Right lobe of liver (tissue), 6 donors: ENCODE measurements at places on chromosomes 2 and 18. TPM values are rescaled to one million over a fixed set of nuclear protein-coding genes. Genes with fewer than 3 reads are reported as not detected.

The TRIM54 gene
- total RNA-seq = not detected

The INO80C gene
- total RNA-seq = 12.2 TPM

The CYRIA gene
- total RNA-seq = 2.0 TPM

The C2orf80 gene
- not detected for total RNA-seq

DNA sequence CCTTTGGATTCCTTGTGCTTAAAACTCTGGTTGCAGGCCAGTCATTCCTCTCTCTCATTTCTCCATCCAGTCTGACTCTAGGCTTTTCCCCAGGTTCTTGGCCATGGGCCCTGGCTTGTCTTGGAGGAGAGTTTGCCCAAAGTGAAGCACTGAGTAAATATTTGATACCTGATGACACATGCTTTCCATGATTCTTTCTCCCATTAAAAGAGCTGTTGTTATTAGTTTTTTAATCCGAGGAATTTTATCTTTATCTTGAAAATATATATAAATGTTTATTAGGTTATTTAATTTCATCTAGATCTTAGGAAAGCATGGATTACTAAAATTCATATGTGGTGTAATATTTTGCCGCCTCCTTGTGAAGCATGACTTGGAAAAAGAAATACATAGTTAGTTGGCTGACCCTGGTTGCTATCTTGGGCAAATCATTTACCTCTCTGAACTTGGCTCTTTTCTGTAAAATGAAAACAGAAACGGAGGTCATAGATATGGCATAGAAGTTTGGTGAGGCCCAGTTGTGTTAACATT lies 650.1 kb downstream of the SLC4A3 start:
- peak overlapping the region; percentile 36 for H3K27ac ChIP-seq
- no peak overlapping the region for H3K4me3 ChIP-seq
- peak; percentile 76 for DNase-seq
- H3K4me1 ChIP-seq = peaks cover 18% of the 10 kb centered on the region

The IL1F10 gene
- not detected for total RNA-seq

DNA sequence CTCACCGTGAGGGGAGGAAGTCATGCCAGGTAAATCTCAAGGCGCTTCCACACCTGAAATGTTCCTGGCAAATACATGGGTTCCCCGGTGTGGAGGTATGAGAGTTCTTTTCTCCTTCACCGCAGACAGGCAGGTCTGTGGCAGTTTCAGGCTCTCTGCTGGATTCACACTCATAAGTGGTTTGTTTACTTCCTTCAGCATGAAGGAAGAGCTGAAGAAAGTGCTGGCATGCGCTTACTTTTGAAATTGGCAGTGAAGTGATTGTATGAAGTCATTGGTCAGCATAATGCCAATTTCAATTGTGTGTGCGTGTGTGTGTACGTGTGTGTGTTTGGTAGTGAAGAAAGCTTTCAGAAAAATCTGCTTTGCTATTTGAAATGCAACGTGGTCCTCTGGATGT lies 43.4 kb downstream of the RNF144A start:
- H3K27me3 ChIP-seq = no peaks in the 10 kb centered on the region
- no peaks in the 10 kb centered on the region for H3K4me1 ChIP-seq
- DNase-seq = no peak
- H3K36me3 ChIP-seq = no peaks in the 10 kb centered on the region
- no peak overlapping the region for H3K27ac ChIP-seq
- H3K4me3 ChIP-seq = no peak overlapping the region

- no peak overlapping the region for H3K27ac ChIP-seq
- H3K4me3 ChIP-seq = no peak overlapping the region
- no peak for DNase-seq
- no peaks in the 10 kb centered on the region for H3K36me3 ChIP-seq
- H3K4me1 ChIP-seq = no peaks in the 10 kb centered on the region
- no peaks in the 10 kb centered on the region for H3K27me3 ChIP-seq
Measured at GRCh38 chr2:59112258-59112657, 871.1 kb upstream of the FANCL start.

- H3K4me3 ChIP-seq = no peak overlapping the region
- H3K4me1 ChIP-seq = no peaks in the 10 kb centered on the region
- H3K27ac ChIP-seq = no peak overlapping the region
- H3K36me3 ChIP-seq = no peaks in the 10 kb centered on the region
- no peaks in the 10 kb centered on the region for H3K27me3 ChIP-seq
- no peak for DNase-seq
Measured at GRCh38 chr2:218375212-218375611, 6.9 kb upstream of the SLC11A1 start.

DNA sequence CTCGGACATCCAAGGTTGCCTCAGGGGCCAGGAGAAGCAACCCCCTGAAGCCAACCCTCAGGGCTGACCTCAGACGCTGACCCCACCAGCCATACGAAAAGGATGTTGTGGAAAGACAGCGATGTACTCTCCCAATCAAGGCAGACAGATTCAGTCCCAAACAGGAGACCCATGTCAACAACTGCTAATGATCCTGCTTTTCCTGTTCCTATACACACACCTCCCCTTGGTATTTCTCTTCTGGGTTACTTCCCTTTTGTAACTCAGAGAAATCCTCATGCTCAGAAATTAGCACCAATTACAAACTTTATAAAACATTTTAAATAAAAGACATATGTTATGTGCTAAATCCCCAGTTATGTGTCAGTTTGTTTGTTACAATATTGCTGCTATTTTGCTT lies 120.8 kb downstream of the PID1 start:
- no peaks in the 10 kb centered on the region for H3K36me3 ChIP-seq
- no peak overlapping the region for H3K4me3 ChIP-seq
- no peaks in the 10 kb centered on the region for H3K4me1 ChIP-seq
- no peaks in the 10 kb centered on the region for H3K27me3 ChIP-seq

DNA sequence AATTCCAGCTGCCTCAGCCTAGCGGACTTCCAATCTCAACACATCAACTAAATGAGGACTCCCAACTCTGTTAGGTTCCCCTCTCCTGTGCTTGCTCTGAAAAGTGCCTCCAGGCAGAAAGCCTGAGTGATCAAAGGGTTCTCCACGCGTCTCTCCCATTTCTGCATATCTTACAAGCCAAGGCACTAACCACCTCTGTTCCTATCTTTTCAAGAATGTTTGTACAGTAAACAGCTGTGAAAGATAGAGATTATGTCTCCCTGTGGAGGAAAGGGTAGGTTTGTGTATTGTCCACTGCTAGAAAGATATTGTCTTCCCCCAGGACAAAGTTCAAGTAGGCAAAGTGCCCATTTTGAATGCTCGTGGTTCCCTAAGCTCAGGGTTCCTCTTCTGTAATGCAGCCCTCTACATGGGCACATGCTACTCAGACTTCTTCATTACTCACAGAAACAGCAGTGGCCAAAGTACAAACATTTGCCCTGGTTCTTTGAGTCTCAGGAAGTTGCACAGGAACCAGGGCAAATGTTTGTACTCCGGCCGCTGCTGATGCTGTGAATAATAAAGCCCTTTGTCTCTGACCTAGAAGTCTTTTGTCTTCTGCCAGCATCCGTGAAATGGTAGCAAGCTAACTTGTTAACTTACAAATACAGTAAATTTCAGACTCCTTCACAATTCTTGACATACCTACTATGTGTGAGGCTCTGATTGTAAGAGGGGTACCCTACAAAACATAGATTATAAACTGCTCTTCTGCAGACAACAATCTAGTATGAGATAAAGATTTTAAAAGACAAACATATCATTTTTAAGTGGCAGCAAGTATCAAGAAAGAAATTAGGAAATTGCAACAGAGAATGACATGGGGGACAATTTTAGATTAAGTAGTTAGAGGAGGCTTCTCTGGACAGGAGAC lies 44.5 kb downstream of the PKDCC start:
- no peak overlapping the region for H3K4me3 ChIP-seq
- no peaks in the 10 kb centered on the region for H3K27me3 ChIP-seq
- H3K36me3 ChIP-seq = no peaks in the 10 kb centered on the region
- no peak for DNase-seq
- no peaks in the 10 kb centered on the region for H3K4me1 ChIP-seq
- H3K27ac ChIP-seq = peak overlapping the region; percentile 34

DNA sequence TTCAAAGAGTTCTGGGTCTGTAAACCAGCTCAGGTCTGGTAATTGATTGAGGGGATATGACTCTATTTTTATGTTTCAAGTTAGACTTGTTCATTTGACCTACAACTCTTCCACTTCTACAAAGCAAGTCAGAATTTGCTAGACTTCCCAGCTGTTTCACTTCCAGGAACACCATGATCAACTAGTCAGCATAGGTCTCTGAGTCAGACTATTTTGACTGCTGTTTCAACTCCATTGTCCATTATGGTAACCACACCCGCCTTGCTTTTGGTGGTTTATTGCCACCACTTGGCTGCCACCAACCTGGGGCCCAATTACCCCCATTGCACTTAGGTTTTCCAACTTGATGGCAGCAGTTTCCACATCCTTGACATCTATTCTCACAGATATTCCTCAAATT lies 116.6 kb downstream of the LAMA3 start:
- H3K27ac ChIP-seq = no peak overlapping the region
- H3K4me3 ChIP-seq = no peak overlapping the region

- H3K36me3 ChIP-seq = no peaks in the 10 kb centered on the region
- H3K4me1 ChIP-seq = no peaks in the 10 kb centered on the region
- no peak for DNase-seq
- no peaks in the 10 kb centered on the region for H3K27me3 ChIP-seq
- H3K27ac ChIP-seq = no peak overlapping the region
Measured at GRCh38 chr2:29187926-29188325, 72.7 kb downstream of the CLIP4 start.

GRCh38 chr2:178418426-178418825 lies 32.5 kb downstream of the PRKRA start:
- H3K4me1 ChIP-seq = no peaks in the 10 kb centered on the region
- H3K36me3 ChIP-seq = no peaks in the 10 kb centered on the region
- no peak for DNase-seq
- H3K4me3 ChIP-seq = no peak overlapping the region
- no peaks in the 10 kb centered on the region for H3K27me3 ChIP-seq
- H3K27ac ChIP-seq = no peak overlapping the region

GRCh38 chr2:163990541-163990940 lies 254.7 kb upstream of the FIGN start:
- no peaks in the 10 kb centered on the region for H3K4me1 ChIP-seq
- no peak overlapping the region for H3K4me3 ChIP-seq
- no peak for DNase-seq
- no peak overlapping the region for H3K27ac ChIP-seq

DNA sequence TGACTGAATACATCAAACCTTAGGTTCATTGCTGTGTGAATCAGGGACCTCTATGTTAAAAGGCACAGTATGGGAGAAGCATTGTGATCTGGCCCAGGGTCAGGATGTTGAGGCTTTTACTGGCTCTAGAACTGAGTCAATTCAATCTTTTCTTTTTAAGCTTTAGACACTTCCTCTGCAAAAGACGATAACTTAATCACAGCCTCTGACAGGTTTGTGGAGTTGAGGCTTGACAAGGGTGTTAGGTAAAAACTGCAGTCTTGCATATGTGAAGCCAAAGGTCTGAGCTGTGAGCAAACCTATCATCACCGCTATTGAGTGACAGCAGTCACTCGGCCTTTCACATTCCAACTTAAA lies 17.3 kb upstream of the ARHGAP25 start:
- no peaks in the 10 kb centered on the region for H3K4me1 ChIP-seq
- H3K36me3 ChIP-seq = no peaks in the 10 kb centered on the region
- no peak overlapping the region for H3K4me3 ChIP-seq

- H3K27ac ChIP-seq = peak overlapping the region; percentile 83
- H3K4me3 ChIP-seq = peak overlapping the region; percentile 48
- no peaks in the 10 kb centered on the region for H3K36me3 ChIP-seq
- H3K4me1 ChIP-seq = no peaks in the 10 kb centered on the region
- DNase-seq = peak; percentile 73
Measured at GRCh38 chr2:231190531-231191197, 7.8 kb upstream of the ARMC9 start.

DNA sequence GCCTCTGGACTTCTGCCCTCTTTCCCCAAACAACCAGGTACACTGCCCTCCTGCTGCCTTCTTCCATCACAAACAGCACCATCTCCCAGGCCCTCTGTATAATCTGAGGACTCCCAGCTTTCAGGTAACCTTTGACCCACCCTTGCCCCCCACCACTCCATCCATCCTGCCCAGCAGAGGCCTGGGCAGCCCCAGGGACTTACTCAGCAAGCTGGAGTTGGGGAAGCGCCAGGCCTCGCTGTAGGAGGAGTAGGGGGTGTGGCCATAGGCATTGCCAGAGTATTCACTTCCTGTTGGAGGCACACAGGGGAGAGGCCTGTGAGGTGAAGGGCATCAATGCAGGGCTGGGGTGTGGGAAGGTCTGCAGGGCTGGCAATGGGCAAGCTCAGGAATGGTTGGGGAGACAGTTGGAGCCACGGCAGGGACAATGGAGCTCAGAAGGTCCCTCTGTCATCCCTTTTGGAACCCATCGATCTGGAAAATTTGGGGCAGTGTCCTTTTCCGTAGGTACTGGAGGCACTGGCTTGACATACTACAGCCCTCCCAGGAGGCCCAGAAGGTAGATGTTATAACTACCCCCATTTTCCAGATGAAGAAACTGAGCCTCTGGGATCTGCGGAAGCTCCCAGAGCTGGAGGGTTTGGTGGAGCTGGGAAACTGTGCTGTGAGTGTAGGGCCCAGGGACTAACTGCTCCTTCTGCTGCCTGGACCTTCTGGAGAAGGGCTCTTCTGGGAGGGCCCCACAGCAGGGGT lies 46.3 kb downstream of the PSD4 start:
- H3K4me3 ChIP-seq = no peak overlapping the region
- H3K36me3 ChIP-seq = no peaks in the 10 kb centered on the region
- H3K4me1 ChIP-seq = peaks cover 36% of the 10 kb centered on the region
- peak overlapping the region; percentile 84 for H3K27ac ChIP-seq
- peak; percentile 80 for DNase-seq
- H3K27me3 ChIP-seq = no peaks in the 10 kb centered on the region

DNA sequence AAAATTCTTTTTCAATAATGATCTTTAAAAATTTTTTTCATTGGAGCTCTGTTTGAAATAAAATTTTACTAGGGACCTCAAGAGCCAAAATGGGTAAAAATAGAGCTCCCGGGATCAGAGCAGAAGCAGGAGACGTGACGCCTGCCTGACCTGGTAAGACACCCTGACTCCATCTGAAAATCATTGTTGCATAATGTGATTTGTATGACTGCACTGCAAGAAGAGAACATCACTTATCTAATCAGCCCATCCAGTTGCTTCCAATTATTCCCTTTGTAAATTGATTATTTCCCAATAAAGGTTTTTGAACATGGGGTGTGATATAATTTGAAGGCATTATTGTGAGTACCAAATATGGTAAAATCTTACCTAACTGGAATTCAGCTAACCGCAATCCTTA lies 17.1 kb upstream of the TAF1B start:
- H3K4me3 ChIP-seq = no peak overlapping the region
- H3K27me3 ChIP-seq = no peaks in the 10 kb centered on the region
- DNase-seq = no peak
- no peaks in the 10 kb centered on the region for H3K4me1 ChIP-seq

The CCL20 gene
- total RNA-seq = 111 TPM

DNA sequence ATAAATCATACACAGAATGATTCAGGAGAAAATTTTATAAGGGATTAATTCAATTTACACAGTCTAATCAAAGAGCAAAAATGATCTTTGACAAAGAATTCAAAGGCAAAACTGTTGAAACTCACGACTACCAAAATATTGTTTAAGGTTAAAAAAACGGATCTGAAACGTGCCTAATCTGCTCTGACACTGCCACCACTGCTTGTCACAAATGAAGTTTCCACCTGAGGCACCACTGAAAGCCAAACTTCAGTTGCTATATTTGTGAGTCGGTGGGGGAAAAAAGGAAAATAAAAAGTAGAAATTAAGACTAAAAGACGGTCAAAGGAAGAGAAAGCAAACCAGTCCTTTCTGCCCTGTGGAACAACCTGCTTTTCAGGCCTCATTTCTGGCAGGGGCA lies 140.6 kb upstream of the DNMT3A start:
- no peaks in the 10 kb centered on the region for H3K27me3 ChIP-seq
- no peaks in the 10 kb centered on the region for H3K36me3 ChIP-seq
- DNase-seq = no peak
- H3K4me1 ChIP-seq = no peaks in the 10 kb centered on the region
- no peak overlapping the region for H3K4me3 ChIP-seq
